Hypothalamus (tissue), 51 donors: ENCODE measurements at places on chromosomes 7 and 10.

GRCh38 chr10:93462881-93463280 lies 19.3 kb downstream of the MYOF start:
- no peak for DNase-seq

DNA sequence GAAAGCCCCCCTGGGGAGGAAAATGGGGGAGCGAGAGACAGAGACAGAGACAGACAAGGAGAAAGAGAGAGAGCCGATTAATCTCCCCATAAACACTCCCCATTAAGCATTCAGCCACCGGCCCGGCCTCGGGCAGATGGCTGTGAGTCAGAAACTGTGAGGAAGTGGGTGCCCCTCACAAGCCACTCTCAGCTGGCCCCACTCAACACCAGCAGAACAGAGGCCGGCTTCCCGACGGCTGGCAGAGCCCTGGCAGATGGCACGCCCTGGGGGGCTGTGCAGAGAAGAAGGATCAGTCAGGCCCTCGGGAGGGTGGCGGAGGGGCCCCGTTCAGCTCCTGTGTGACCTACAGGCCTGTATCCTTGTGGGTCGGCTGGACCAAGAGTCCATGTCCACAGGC lies 41.2 kb downstream of the CAMK2B start:
- DNase-seq, result no peak

DNA sequence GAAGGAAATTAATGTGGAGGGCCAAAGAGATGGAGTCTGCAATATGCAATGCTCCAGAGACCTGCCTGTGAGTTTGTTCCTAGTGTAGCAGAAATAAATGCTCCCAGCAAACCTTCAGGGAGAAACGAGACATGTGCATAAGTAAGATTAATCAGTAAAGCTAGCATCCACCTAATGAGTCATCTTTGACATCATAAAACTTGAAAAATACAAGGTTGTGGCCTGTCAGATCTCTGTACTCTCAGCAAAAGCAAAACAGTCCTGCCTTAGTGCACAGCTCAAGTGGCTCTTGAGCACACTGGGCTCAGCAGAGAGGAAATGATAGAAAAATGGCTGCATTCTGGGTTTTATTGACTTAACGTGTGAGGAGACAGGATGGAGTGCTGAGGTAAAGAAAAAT lies 32.5 kb upstream of the ERCC6 start:
- DNase-seq, result no peak

GRCh38 chr10:90884431-90884830 lies 12.7 kb downstream of the RPP30 start:
- DNase-seq, result no peak

DNA sequence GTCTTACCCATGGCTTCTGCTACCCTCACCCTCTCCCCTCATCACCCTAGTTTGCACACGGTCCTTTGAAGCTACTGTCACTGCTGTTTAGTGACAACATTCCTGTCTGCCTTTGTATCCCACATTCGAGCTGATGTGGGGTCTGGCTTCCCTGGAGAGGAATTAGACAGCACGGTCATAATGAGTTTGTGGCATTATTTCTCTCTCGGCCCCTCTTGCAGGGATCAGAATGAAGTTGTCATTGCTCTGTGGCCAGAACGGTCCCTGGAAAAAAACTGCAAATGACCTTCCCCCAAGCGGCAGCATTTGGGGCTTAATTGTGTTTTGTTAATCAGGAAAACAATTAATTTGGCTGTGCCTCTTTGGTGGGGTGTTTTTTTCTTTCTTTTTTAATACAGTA lies 317.2 kb upstream of the PODXL start:
- no peak for DNase-seq

GRCh38 chr10:55740110-55740509 lies 620.9 kb downstream of the ZWINT start:
- DNase-seq, result no peak

DNA sequence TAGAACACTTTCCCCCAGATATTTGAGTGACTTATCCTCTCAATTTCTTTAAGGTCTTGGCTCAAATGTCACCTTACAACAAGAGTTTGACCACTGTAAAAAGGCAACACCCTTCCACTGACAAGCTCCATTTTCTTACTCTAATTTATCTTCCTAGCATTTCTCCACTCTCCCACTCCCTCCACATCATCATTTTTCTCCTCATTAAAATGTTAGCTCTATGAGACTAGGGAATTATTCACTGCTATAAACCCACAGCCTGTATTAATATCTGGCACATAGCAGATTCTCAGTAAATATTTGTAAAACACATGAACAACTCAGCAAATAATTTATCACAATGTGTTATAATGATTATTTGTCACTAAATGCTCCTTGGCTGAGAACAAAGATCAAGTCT lies 161.0 kb downstream of the DOCK4 start:
- no peak for DNase-seq

GRCh38 chr7:4048336-4048735 lies 633.8 kb upstream of the FOXK1 start:
- no peak for DNase-seq

GRCh38 chr7:29839302-29839701 lies 33.0 kb downstream of the WIPF3 start:
- no peak for DNase-seq

DNA sequence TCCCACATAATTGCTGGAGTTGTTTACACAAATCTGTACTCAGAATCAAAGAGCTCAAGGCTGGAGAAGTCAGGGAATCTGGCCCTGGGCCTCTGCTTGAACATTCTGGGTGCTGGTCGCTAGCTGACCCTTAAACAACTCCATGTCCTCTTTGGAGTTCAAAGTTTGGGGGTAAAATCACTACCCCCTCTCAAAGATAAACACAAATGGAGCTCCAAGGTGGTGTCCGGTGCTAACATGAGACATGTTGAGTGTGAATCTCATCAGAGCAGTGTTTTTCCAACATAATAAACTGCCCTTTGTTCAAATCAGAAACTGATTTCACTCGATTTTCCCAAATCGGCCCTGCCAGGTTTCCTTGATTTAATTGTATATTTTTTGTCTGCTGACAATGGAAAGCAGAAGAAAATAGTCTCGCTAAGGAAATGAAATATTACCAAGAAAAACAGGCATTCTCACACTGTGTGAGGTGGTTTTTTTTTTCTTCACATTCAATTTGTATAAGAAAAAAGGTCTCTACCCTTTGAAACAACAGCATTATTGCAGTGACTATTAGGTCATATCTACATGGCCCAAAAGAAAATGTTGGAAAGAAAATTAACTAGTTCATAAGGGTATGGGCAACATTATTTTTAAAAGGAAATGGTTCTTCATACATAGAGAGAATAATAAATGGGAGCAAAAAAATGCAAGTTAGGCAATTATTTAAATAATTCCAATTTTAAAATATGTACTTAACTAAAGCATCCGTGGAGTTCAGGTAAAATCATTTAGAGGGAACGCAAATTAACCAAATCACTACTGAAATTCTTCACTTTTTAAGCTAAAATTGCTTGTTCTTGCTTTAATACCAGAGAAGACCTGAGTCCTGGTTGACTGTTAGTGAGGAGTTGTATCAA lies 56.1 kb upstream of the CAPZA2 start:
- DNase-seq, result no peak

- DNase-seq, result peak; percentile 28
Measured at GRCh38 chr7:128814499-128814898, 15.7 kb upstream of the FLNC start.

- DNase-seq, result no peak
Measured at GRCh38 chr7:50304911-50305582, 531 bp downstream of the IKZF1 start.

DNA sequence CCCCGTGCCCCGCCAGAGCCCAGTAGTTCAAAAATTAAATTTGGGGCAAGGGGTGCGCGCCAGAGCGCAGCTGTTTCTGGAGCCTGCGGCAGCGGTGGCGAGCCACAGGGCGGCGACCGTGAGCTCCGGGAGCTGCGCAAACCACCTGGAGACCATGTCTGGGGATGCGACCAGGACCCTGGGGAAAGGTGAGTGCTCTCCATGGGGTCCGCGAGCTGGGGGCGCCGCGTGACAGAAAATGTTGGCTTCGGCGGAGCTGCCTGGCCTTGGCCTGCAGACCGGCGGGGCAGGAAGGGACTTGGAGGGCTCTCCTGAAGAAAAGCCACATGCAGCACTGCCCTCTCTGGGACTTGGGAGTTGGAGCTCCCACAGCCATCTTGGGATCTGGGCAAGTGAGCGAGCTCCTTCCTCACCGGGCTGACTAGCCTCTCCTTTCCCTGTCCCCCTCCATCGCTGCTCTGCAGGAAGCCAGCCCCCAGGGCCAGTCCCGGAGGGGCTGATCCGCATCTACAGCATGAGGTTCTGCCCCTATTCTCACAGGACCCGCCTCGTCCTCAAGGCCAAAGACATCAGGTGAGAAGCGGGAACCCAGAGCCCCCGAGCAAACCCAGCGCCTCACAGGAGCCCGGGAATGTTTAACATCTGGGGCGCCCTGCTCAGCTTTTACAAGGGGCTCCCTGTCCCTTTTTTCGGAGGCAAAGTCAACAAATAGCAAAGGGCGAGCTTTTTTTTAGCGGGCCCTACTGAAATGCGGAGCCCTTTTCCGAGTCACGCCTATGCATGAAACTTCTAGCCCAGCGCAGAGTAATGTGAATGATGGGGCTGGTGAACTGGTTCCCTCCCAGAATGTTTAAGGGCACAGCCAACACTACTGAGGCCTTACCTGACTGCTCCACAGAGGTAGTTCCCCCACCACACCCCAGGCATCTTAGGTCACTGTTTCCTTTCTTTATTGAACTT lies 6.1 kb downstream of the GSTO2 start:
- DNase-seq, result peak; percentile 9

- DNase-seq, result no peak
Measured at GRCh38 chr7:124550036-124550435, 215.6 kb downstream of the GPR37 start.

DNA sequence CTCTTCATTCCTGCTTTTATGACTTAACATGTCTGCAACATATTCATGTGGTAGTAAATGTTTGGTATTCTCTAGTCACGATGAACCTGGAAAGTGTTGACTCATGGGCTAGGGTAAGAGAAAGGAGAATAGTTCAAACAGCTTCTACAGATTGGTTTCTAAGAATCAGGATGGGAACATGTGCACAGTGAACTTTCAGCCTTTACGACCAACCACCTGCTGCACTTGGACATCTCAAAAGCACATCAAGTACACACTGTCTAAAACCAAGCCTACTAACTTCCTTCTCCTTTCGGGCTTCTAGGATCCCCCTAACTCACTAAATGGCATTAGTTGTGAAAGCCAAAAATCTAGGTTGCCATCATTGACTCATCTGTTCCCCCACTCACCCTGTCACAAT lies 85.5 kb downstream of the CUL2 start:
- DNase-seq, result no peak

- no peak for DNase-seq
Measured at GRCh38 chr10:101287997-101288635, 58.9 kb upstream of the LBX1 start.

GRCh38 chr10:123241391-123242141 lies 87.4 kb downstream of the BUB3 start:
- DNase-seq, result no peak

- no peak for DNase-seq
Measured at GRCh38 chr7:20395511-20395910, 64.8 kb downstream of the ITGB8 start.

GRCh38 chr7:140989068-140989467 lies 25.7 kb downstream of the MRPS33 start:
- DNase-seq, result no peak

GRCh38 chr7:105876964-105877601 lies 684 bp upstream of the ATXN7L1 start:
- DNase-seq, result peak; percentile 65

- no peak for DNase-seq
Measured at GRCh38 chr10:8380833-8381496, 326.5 kb downstream of the GATA3 start.

DNA sequence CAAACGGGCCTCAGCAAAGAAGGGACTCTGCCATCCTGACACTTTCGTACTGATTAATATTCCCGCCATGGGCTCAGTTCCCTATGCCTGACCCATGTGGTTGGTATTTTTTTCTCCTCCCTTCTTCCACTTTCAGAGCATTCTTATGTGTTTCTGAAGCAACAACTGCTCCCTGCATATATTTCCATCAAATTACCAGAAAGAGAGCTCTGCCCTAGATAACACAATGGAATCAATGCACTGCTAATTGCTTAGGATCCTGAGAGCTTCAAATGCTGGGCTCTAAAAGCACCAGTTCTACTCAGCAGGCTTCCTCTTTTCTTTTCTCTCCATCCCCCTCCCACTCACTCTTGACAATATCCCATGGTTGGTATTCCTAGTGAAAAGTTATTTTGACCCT lies 5.3 kb downstream of the TECTB start:
- peak; percentile 43 for DNase-seq

DNA sequence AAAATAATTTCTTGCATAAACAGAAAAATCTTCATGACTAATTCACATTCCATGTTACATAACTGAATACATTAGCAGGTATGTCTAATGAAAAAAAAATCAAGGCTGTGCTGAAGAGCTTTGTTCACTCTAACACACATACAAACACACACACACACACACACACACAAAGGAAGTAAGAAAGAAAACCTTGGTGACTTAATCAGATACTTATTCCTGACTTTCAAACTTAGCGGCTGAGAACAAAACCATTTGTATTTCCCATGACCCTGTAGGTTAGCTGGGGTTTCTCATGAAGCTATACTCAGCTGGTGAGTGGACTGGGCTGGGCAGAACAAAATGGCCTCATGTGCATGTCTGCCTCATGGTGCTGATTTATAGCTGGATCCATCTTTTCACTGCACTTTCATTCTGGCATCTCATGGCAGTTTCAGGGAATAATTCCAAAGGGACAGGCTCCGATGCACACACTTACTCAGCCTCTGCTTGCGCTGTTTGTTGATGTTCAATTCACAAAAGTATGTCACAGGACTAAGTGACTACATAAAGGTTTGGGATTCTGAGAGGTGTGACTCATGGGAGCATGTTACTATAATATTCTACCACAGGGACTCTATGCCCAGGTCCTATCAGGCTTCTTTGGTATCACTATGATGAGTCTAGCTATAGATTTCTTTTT lies 161.2 kb downstream of the PCLO start:
- no peak for DNase-seq

DNA sequence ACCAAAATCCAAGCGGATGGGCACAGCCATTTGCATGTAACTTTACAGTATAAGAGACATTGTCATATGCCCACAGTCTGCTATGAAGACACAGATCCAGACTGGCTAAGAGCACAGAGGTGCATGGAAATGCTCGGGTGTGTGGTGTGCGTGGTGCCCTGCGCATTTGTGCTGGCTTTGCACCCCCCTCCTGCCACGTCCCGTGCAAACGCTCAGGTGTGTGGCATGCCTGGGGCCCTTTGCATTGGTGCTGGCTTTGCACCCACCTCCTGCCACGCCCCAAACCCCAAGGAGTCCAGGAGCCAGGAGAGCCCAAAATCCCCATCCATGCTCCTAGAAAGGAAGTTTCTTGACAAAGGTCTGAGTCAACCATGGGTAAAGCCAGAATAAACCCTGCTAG lies 306.2 kb downstream of the PTPRN2 start:
- DNase-seq, result no peak
